Cardiac muscle cell (in vitro differentiated cells and primary cell): ENCODE measurements at places on chromosomes 4 and X. TPM values are rescaled to one million over a fixed set of nuclear protein-coding genes. Genes with fewer than 3 reads are reported as not detected.

DNA sequence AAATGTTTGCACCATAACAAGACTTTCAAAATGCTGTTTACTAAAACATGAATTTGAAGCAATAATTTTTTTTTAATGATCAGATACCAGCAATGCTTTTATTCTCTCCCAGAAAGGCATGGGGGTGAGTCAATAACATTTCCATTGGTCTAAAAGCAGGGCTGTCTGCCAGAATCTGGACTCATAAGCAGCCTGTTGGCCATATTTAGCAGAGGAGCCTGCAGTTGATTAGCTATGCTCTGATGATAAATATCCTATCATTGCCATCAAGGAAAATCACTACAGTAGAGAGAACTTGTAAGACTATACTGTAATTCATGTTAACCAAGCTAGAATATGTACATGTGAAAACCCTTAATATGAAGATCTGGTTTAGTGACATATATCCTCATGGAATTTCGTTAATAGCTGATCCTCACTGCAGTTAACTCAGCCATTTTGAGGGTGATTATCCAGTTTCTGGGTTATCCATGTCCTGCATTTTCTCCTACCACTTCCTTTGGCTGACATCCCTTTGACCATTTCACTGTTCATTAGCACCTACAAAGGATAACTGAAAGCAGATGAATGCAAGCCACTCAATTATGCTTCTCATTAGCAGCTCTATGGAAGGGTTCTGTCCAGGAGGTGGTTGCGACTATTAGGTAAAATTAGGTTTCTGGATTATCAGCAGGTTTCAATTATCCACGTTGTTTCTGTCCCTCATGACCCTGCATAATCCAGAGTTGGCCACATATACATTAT is 72.9 kb upstream of the DIAPH2 start:
- no peak overlapping the region for H3K4me3 ChIP-seq
- no peak overlapping the region for H3K27ac ChIP-seq
- H3K4me1 ChIP-seq, result no peaks in the 10 kb centered on the region
- DNase-seq, result peak; percentile 5

DNA sequence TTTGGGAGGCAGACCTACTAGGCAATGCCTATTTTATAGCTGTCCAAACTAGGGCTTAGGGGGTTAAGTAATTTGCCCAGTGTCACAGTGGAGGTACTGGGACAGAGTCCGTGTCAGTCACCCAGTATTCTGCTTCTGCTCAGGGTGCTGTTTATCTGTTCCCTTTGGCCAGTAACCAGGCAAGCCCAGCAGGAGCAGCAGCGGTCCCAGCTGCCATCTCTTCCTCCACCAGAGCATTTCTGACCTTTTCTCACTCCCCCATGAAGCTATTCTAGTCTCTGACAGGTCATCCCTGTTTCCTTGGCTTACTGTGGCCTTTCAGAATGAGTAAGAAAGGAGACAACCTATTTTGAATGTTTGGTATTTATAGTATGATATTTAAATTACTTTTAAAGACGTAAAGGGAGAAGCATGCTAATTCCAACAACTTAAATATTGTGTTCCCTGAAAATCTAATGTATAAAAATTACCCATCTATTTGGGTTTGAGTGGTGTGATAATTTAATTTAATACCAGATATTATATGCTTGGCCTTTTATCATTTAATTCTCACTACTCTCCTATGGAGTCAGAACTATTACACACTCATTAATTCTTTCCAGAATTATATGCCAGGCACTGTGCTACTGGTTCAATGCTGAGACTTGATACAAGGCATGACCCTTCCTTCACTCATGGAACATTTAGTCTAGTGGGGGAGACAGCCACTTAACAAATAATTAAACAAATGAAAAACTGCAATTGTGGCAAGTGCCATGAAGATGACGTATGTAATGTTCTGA is 60.6 kb downstream of the RPS6KA3 start:
- H3K4me1 ChIP-seq, result no peaks in the 10 kb centered on the region
- no peak overlapping the region for H3K4me3 ChIP-seq
- H3K27ac ChIP-seq, result no peak overlapping the region

DNA sequence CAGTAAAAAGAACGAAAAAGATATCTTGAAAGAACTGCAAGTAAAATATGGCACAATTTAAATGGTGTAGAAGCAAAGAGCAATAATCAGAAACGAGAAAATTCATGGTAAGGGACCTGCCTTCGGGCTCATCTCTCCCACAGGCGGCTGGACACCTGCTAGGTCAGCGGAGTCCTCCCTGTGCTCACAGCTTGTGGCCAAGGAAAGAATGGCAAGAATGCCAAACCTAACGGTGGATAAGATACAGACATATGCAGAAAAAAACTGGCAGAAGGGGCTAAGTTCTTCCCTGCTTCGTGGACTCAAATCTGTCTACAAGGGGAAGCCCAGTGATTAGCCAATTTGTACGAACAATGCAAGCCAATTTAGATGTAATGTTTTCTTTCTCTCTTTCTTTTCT is 152.1 kb upstream of the VCX start:
- H3K4me3 ChIP-seq, result no peak overlapping the region
- no peaks in the 10 kb centered on the region for H3K4me1 ChIP-seq
- H3K27me3 ChIP-seq, result no peaks in the 10 kb centered on the region
- DNase-seq, result peak; percentile 20
- H3K36me3 ChIP-seq, result no peaks in the 10 kb centered on the region

The C4orf50 gene
- not detected in 2 replicates for polyA plus RNA-seq
